ENCODE measurements at places on chromosomes 12 and 14. TPM values are rescaled to one million over a fixed set of nuclear protein-coding genes. Genes with fewer than 3 reads are reported as not detected.
A peak's percentile ranks its signal among the peaks of the same experiment; 100 is the strongest.

GRCh38 chr14:76781648-76782051, 20.4 kb downstream of the VASH1 start:
- DNase-seq: no peak

DNA sequence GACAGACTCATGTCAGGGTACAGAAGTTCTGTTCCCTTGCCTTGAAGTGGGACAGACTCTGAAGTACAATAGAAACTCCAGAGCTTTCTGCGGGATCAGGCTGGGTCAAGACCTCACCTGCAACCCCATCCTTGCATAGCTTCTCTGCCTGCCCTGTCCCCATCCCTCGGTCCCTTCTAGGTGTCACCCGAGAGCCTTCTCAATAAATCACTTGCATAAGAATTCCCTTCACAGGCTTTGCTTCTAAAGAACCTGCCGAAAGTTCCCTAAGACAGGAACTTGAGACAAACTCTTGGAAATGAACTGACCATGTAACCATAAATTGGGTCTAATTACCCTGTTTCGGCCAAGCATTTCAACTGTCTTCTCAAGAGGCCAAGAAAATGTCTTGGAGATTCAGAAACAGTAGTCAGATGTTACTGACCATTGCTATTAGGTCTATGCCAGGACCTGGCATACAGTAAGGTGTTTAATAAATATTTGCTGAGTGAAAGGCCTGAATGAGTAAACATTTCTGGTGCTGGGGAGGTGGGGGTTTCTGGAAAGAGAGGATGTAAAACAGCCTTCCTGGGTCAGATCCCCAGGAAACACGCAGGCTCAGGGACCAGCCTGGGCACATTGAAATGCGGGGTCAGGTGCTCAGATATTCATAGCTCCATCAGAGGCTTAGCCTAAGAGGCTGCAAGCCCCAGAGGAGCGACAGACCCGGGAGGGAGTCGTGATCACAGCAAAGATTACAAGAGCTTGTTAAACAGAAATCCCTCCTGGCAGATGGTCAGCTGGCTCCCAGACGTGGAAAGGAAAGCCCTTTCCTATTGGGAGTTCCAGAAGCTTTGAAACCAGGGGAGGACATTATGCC, 226.2 kb upstream of the LHX5 start:
- no peak for DNase-seq

Gene ADAMTS20
- total RNA-seq: not detected

Gene MLH3
- total RNA-seq: 19.9 TPM

Gene NELL2
- not detected for total RNA-seq

GRCh38 chr12:110426406-110426805, 22.9 kb upstream of the ANAPC7 start:
- no peak for DNase-seq

GRCh38 chr12:53505086-53505485, 2.2 kb downstream of the NPFF start:
- DNase-seq: peak; percentile 96

Gene NANOG
- 0.13 TPM for total RNA-seq

Gene RTL1
- total RNA-seq: not detected

DNA sequence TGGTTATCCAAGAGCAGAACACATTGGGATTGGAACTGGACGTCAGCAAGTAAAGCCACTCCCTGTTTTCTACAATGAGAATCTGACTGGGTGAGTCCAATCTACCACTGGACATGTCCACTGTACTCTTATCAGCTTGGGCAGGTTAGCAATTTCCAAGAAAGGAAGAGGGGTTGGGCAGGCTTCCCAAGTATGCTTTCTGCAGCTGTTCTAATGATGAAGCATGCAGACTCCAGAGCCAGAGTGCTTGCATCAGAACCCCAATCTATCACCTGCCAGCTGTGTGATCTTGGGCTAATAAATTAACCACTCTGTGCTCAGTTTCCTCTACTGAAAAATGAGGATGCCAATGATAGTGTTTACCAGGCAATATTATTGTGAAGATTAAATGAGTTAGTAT, 92.0 kb downstream of the EMP1 start:
- no peak for DNase-seq

Gene TSPAN31
- total RNA-seq: 70.8 TPM

Gene MYH7
- not detected for total RNA-seq

GRCh38 chr12:102958073-102958829, 777 bp downstream of the ASCL1 start:
- DNase-seq: peak; percentile 54

DNA sequence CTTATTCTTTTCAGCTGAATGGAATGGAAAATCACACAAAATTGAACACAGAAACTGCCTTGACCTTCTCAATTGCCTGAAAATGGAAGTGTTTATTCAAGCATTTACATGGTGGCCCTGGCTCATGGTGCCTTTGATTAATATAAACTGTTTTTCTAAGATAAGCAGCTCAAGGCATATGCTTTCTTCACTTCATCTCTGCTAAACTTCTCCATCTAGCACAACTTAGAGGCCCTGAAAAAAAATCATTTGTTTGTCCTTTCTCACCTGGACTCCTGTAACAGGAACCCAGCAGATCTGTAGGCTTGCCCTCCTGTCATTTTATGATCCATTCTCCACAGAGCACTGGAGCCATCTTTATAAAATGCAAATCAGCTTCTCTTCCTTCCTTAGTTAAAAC, 117.5 kb upstream of the KRR1 start:
- DNase-seq: no peak

GRCh38 chr14:58151133-58152013, 640 bp downstream of the ARMH4 start:
- peak; percentile 65 for DNase-seq

- DNase-seq: peak; percentile 50
Observed at GRCh38 chr12:95202691-95203486, 14.4 kb downstream of the FGD6 start.

Gene CLEC1B
- not detected for total RNA-seq

- peak; percentile 60 for DNase-seq
Observed at GRCh38 chr12:9041321-9041720, 52.0 kb downstream of the KLRG1 start.

Gene C12orf54
- total RNA-seq: not detected

Gene SERPINA12
- total RNA-seq: not detected

DNA sequence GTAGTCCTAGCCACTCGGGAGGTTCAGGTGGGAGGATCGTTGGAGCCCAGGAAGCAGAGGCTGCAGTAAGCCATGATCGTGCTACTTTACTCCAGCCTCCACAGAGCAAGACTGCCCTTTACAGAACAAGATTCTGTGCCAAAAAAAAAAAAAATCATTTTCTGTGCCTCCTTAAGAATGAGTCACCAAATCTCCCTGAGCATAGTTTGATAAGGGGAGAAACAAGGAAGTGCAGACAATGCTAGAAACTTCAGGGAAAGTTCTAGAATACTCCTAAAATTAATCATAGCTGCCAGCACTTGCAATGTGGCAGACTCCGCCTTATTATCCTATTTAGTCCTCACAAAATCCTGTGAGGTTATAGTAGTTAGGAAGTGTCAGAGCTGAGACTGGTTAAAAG, 74.5 kb downstream of the KCNK10 start:
- DNase-seq: peak; percentile 7

Gene SPRYD4
- 1.8 TPM for total RNA-seq

DNA sequence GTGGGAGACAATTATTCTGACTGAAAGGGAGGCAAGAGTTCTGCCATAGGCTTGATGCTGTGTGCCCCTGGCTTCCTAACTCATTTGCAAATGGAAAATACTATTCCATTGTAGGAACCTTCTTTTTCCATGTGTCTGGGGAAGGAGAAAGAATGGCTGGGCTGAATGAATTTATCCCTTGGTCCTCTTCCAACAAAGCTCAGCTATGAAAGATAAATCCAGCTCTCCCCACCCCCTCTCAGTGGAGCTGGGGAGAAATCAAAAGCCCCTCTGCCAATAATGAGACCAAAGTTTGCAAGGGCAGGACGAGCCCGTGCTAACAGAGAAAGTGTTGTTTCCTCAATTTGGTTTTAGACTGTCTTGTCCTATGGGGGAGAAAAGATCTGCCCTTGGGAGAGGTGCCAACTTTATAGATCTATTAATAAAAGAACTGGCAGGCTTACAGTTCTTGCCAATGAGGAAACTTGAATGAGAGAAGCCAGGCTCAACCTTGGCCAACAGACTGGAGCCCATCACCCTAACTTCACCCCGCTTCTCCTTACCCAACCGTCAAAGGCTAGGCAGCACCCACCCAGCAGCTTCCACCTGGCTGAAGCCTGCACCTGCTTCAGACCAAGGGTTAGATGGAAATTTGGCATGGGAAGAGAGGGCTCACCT, 8.9 kb upstream of the TCL1B start:
- no peak for DNase-seq

Gene DPF3
- 7.9 TPM for total RNA-seq

Gene GLT1D1
- total RNA-seq: not detected

Gene IRAK3
- 6.6 TPM for total RNA-seq

Gene MANSC1
- total RNA-seq: 2.5 TPM

- DNase-seq: no peak
Observed at GRCh38 chr14:96016501-96017160, 22.5 kb upstream of the C14orf132 start.

DNA sequence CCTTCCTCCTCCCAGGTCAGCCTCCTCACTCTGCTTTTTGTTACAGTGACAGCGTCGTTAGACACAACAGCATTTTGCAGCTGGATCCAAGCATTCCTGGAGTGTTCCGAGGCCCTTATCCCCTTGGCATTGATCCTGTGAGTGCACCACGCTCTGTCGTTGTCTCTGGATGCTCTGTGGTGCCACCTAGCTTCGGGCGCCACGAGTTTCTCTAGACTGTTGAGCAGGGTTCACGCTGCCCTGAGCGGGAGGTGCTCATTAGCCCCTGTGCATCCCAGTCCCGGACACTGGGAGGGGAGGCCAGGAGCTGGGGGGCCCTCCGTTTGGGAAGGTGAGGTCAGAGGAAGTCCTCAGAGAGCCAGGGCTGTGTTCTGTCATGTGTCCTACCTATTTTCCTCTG, 17.3 kb upstream of the DNAH10 start:
- no peak for DNase-seq

DNA sequence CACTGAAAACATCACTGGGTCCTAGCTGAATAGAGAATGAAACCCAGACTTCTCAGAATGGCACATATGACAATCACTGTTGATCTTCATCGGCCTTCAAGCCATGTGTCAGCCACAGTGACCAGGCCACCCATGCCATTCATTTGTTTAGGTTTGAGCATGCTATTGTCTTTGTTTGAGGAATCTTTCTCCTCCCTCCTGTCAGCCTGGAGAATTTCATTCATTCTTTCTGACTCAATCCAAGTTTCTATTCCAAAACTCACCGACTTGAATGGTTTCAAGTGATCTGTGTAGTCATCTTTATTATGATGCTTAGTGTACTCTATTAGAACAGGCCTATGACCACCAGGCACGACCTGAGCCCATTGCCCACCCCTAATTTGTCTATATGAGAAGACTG, 106.3 kb downstream of the ETNK1 start:
- DNase-seq: peak; percentile 13

GRCh38 chr12:11016937-11017336, 5.5 kb downstream of the TAS2R19 start:
- DNase-seq: no peak

DNA sequence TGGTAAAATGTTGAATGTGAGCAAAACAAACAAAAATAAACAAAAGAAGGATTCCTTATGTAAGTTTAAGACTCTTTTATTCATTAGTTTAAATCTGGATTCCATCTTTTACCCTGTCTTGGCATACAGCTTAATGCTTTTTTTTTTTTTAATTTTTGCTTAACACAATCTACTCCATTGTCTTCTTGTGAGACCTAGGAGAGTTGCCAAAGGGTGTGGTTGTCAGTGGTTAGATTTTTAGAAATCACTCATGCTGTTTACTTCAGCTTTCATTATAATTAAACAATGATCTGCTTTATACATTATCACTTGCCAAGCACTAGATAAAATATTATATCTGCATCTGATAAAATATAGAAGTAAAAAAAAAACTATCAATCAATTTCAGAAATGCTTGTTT, 77.7 kb upstream of the KITLG start:
- peak; percentile 65 for DNase-seq

DNA sequence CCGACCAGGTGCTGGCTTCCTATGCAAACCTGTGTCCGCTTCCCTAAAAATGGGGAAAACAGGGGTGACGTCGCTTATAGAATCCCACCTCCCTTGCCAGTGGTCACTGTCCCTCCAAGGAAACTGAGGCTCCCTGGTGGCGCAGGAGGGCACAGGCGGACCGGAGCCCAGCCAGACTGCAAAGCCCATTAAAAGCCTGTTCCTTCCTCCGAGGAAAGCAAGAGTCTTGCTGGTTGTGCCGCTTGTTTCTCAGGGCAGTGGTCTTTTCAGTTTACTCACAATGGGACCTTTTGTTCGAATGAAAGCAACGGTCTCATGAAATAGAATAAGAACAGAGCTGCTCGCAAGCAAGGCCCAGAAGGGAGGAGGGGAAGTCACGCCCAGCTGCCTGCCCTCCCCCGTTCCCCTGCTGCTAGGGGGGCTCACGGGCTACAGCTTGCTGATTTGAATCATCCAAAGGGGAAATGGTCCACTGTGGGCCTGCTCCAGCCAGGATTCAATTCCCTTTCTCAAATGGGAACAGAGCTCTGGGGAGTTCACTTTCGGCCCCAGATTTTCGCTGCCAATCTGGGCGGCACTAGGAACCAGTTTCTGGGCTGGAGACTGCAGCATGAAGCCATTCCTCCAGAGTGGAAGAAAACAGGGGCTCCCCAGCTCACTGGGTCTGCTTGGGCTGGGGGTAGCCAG, 4.6 kb upstream of the SELPLG start:
- DNase-seq: no peak

- DNase-seq: no peak
Observed at GRCh38 chr12:10740182-10740581, 17.1 kb upstream of the YBX3 start.

GRCh38 chr12:59494617-59495016, 101.2 kb upstream of the SLC16A7 start:
- DNase-seq: no peak

Gene CLEC2D
- total RNA-seq: 6.6 TPM

Gene CFAP73
- total RNA-seq: not detected

Gene LRRC10
- total RNA-seq: not detected

GRCh38 chr14:44449680-44450079, 57.4 kb downstream of the FSCB start:
- DNase-seq: no peak

Gene SERPINA1
- total RNA-seq: not detected

Gene PYGL
- 42.6 TPM for total RNA-seq

Gene TMEM179
- not detected for total RNA-seq

DNA sequence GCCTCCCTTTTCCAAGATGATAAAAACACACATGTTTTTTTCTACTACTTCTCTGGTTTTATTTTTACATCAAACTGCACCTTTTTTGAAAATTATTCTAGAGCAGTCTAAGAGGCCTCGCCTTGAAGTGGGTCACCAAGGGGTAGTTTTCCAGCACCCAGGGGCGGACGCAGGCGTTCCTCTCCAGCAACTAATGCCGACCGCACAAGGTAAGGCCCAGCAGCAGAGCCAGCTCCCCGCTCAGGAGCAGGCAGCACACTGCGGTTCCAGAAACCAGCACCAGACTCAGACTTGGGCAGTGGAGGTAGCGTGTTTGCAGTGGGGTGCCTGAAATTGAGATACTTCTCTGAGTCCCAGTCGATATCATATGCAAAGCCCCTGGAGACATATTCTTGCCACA, 31.6 kb downstream of the EP400 start:
- DNase-seq: no peak

DNA sequence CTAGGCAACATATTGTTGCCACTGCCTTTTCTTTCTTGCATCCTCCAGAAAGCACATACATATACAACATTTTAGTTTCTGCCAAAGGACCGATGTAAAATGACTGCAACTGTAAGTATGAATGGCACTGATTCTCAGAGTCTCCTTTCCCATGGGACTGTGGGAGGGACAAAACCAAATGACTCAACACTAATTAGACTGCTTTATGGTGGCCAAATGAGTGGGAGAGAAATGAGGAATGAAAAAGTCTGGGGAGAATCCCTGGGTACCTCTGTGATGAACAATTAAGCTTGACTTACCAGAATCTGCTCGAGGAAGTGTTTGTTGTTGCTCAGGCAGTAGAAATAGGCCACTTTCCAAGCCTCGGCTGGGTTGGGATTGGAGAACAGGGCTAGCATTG, 10.1 kb downstream of the ZFYVE26 start:
- peak; percentile 85 for DNase-seq

All from GM23248 (cell line).